ENCODE measurements at places on chromosomes 1 and 21.
A peak's percentile ranks its signal among the peaks of the same experiment; 100 is the strongest.

DNA sequence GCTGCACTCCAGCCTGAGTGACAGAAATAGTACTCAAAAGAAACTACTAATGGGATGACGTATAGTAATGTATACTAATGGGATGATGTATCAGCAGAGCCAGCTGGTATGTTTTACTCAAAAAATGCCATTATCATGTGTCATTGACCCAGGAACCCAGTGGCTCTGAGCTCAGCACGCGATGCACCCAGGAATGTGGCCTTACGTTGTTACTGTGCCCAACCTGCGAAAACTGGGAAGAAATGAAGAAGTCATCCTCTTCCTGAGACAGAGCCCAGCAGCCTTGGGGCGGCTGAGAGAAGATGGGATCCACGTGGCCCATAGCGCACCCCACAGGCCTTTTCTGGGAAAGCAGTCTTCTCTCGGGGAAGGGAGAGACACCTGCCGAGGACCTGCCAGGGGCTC, 8.8 kb downstream of the UBE2J2 start:
- DNase-seq: no peak

GRCh38 chr1:116259663-116260062, 113.4 kb upstream of the ATP1A1 start:
- DNase-seq: no peak

DNA sequence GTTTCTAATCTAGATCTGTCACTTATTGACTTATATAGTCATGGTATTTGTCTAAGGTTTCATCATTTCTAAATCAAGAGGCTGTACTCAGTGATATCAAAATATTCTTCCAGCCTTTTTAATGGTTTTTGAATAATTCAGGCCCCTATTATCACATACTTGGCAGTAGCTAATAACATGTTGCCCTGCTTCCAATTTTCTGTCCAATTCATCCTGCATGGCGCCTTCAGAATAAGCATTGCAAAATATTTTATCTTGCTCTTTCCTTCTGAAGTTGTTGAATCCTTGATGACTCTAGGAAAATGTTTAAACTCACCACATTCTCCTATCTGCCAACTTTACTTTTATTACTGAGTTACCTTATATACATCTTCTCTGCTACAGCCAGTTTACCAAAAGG, 517.2 kb upstream of the B3GALT2 start:
- no peak for DNase-seq

GRCh38 chr1:85330214-85330631, 53.8 kb upstream of the BCL10 start:
- DNase-seq: no peak

DNA sequence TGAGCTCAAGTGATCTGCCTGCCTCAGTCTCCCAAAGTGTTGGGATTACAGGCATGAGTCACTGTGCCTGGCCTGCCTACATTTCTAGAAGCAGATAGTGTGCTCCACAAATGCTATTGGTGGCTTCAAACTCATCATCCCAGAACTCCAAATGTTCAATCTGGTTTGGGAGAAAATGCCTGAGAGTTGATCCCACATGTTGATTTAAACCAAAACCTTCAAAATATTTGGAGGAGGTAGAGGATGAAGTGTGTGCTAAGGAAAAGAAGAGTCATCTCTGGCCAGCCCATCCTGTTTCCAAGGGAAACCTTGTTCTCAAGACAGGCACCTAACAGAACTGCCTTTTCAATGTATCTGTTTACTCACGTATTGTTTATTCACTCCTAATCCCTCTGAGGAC, 55.4 kb upstream of the GRHL3 start:
- no peak for DNase-seq

GRCh38 chr1:235586413-235586812, 63.2 kb downstream of the GNG4 start:
- DNase-seq: no peak

- DNase-seq: no peak
Observed at GRCh38 chr1:43602990-43603389, 47.0 kb upstream of the KDM4A start.

DNA sequence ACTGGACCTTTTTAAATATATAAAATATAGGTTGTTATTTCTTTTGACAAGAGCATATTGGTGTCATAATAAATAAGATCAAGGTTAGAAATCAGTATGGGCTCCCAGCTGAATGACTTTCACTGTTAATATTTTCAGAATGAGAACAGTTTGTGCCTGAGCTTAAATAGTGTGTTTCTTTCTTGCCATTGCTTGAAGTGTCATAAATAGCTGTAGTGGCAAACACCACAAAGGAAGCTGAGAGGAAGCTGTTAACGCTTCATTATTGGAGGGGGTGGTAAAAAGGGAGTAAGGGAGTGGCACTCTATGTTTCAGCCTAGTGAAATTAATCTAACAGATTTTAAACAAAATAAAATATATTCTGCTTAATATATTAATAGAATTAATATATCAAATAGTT, 1089.8 kb upstream of the NCAM2 start:
- DNase-seq: no peak

- DNase-seq: no peak
Observed at GRCh38 chr1:160261556-160261892, 825 bp downstream of the DCAF8 start.

DNA sequence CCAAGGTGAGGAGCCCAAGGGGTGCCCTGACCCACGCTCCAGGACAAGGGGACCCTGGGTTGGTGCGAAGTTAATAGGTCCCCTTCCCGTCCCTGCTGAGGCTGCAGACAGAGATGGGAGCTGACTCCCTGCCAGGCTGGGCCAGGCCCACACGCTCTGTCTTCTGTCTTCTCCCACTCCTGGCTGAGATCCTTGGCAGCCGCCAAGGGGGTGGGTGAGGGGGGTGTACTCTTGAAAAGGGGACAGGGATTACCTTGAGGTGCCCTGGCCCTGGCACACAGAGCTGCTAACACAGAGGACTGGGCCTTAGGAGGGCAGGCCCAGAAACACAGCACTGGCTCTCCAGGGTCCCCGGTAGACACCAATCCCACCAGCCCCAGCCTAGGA, 11.0 kb upstream of the CTRC start:
- no peak for DNase-seq

GRCh38 chr1:7513081-7513480, 258.0 kb upstream of the VAMP3 start:
- no peak for DNase-seq

DNA sequence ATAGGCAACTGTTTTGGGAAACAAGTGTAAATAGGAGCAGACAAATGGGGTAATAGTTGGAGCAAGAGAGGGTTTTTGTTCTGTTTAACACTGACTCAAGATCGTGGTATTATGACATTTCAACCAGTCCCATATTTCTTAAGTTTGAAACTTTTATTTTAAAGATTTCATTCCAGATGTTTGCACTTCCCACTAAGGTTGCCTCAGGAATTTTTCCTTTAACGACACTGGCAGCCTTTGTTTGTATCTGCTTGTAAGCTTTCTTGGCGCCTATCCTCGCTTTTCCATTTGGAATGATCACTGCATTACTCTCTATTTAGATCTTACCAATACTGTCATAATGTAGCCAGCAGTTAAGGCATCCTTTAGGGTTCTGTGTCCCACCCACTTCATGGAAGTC, 67.7 kb downstream of the ALG6 start:
- no peak for DNase-seq

DNA sequence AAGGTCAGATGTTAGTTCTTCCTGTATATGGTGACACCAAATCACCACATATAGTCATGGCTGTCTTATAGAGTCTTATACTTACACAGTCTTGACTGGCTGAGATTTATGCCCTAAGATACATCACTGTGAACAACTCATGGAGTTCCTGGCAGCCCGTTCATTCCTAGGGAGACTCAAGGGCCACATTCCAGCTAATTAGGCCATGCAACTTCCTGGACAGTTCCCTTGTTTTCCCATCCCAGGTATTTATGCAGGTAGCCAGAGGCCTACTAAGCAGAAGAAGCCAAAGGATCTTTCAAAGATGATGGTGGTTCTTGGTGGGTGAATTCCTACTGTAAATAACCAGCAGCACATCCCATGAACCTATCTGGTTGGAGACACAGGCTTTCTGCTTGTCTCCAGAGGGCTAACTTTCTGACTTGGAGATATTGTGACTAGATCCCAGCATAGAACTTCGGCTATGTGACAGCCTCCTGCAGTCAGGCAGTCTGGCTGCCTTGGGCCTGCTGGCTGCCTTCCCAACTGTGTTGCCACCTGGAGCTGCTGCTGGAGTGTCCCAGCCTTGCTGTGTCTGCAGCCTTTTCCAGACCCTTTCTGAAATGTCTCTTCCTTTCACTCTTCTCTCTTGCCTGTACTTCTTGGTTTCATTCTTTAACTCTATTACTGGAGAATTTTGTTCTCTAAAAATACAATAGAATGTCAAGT, 283.8 kb downstream of the CACNA1E start:
- DNase-seq: no peak

GRCh38 chr1:11523261-11523660, 44.3 kb downstream of the DISP3 start:
- no peak for DNase-seq

- no peak for DNase-seq
Observed at GRCh38 chr21:32426066-32426465, 13.6 kb downstream of the EVA1C start.

DNA sequence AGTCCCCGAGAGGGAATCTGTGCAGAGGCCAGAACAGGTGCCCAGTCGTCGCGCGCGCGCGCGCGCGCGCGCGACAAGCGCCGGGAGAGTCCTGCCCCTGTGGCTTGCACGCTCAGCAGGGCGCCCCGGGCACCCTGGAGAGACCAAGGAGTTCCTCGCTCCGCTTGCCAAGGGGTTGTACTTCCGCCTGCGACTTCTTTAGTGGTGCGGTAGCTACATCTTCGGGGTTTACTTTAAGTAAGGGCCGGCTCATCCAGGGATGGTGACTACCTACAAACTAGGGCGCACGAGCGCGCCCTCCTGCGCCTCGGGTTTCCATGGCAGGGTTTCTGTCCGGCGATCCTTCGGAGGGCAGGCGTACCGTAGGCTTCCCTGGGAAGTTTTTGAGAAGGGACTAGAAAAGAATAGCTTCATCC, 1.4 kb downstream of the LHX4 start:
- peak; percentile 42 for DNase-seq

GRCh38 chr1:101235696-101236515, 913 bp upstream of the S1PR1 start:
- DNase-seq: peak; percentile 84

GRCh38 chr1:13771745-13772144, 71.8 kb downstream of the PRDM2 start:
- DNase-seq: no peak

GRCh38 chr1:203649999-203650836, 23.6 kb downstream of the ATP2B4 start:
- DNase-seq: peak; percentile 68

DNA sequence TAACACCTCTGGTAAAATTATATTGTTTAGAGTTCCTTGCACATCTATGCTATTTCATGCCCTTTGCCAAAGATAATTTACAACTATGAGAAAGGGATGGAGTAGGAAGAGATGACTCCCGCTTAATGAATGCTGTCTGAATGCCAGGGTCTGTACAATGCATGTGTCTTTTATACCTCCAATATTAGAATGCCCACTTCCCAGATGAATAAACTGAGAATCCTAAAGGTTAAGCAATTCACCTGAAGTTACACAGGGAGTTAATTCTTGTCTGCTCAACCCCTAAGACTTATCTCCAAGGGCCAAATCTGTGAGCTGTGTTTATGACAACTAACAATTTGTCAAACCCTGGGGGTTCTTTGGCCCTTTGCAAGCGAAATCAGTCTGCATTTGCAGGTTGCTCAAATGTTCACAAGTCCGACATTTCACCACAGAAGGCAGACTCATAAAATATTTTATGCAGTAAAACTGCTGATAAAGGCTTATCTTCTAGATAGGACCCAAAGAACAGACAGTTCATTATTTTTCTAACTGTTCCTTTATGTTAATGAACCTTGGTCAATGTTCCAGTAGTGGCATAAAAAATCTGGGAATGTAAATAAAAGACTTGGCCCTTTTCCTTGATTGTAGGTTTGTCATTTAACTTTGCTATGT, 50.2 kb upstream of the ATP1A1 start:
- no peak for DNase-seq

DNA sequence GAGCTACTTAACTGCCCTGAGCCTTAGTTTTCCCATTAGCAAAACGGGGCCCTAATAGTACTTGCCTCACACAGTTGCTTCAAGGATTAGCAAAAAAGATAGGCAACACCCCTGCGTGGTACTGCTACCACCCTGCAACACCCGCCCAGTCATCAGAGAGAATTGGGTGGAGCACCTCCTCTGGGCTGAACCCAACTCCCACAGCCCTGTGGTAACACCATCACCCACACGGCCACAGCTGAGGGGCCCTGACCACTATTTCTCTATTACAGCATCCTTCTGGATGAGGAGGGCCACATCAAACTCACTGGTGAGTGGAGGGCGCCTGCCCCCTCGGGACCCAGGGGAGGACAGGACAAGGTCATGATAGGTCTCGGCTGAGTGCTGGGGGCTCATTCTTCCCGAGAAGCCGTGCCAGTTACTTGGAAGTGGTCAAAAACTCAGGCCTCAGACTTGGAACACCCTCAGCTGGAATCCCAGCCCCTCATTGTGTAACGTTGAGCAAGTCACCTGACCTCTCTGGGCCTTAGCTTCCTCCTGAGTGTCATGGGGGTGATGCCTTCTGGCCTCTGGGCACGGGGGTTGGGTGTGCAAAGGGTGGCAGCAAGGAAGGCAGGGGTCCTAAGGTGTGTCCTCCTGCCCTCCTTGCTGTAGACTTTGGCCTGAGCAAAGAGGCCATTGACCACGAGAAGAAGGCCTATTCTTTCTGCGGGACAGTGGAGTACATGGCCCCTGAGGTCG, 24.6 kb downstream of the RPS6KA1 start:
- DNase-seq: no peak

DNA sequence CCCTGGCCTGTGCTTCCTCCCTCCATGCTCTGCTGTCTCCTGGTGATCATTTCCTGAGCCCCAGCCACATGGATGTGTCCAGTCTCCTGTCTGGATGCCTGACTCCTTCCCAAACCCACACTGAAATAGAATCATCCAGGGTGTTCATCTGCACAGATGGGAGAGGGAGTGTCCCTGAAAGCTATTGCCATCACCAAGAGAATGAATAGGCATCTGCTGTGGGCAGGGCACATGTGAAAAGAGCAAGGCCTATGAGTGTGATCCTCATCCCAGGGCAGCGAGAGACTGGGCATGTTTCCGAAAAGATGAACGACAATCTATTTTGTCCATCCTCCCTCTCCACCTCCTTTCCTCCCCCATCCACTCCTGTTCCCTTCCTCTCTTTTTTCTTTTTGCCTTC, 5.0 kb downstream of the IGSF21 start:
- no peak for DNase-seq

GRCh38 chr1:214438075-214438474, 113.3 kb downstream of the PTPN14 start:
- DNase-seq: no peak

DNA sequence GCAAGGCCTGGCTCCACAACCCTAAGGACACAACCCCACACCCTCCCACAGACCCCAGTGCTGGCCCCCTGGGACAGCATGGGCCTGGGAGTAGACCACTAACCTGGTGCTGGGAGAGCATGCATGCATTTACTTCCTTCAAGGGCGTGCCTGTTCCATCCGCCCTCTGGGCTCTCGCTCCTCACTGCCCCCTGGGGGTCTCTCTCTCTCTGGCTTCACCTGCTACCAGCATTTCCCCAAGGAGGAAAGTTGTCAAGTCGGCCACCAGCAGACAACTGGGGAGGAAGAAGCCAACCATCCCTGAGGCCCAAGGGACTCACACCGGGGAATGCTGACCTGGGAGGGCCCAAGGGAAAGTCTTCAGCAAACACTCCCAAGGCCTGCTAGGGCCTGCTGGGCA, 6.5 kb downstream of the LRP8 start:
- peak; percentile 51 for DNase-seq
